ENCODE measurements at places on chromosomes 3 and 15.

DNA sequence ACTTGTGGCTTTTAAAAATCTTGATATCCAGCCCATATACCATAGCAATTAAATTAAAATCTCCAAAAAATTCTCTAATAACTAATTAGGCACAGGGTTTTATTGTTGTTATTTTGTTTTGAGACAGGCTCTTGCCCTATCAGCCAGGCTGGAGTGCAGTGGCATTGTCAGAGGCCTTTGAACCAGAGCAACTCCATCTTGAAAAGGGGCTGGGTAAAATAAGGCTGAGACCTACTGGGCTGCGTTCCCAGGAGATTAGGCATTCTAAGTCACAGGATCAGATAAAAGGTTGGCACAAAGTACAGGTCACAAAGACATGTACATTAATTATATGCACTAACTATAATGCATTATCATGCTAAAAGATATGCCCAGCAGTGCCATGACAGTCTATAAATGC lies 31.2 kb upstream of the ACP3 start:
- no peak for DNase-seq

DNA sequence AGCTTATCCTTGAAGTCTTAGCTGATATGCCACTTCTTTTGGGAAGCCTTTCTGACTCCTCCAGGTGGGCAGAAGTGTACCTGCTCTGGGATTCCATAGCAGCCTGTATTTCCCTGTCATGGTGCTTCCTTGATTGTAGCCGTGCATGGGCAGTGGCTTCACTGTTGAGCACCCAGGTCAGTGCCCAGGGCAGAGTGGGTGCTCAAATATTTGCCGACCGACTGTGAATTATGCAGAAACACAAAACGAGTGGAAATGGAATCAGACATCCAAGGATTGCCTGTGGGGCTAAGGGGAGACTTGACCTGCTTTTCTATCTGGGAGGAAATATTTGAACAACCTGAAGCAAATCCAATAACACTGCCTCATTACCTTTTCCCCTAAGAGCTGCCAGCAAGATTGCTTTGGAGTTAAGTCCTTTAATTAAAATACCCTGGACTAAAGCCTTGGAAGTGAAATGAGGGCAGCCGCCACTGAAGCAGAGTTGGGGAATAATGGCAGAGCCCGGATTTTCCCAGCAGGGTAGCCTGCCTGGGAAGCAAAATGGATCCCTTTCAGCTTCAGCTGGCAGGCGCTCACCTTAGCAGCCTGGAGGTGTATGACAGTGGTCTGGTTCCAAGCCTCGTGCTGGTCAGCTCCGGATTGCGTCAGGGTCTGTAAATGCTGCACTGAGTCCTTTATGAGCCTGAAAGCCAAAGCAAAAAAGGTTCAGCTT lies 14.9 kb downstream of the ACOX2 start:
- no peak for DNase-seq

DNA sequence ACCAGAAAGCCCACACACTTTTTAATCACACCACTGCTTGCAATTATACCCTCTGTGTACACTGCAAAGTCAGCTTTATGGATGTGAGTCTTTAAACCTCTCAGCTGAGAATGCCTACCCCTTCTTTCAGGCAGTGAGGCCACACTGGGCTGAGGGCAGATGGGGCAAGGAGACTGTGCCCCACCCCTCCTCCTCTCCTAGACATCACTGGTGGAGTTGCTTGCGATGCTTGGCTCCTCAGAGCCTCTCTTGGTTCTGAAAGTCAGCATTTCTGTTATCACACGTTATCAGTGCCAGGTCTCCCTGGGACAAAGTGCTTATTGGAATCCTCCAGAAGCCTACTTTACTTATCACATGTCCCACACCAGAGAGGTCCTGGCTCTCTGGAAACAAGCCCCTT lies 128.2 kb downstream of the ZNF621 start:
- no peak for DNase-seq

GRCh38 chr15:49675041-49675440 lies 54.2 kb downstream of the DTWD1 start:
- DNase-seq = no peak

Data from stimulated activated CD4-positive, alpha-beta T cell treated with anti-CD3 and anti-CD28 coated beads, Interleukin-15, amount 100 ng/mL, for 1 hour (primary cell).